ENCODE measurements at places on chromosomes 2 and 18.

GRCh38 chr2:214169736-214170135, 241.1 kb upstream of the VWC2L start:
- H3K27me3 ChIP-seq: no peaks in the 10 kb centered on the region
- no peaks in the 10 kb centered on the region for H3K36me3 ChIP-seq
- no peak for DNase-seq
- no peak overlapping the region for H3K27ac ChIP-seq
- H3K4me1 ChIP-seq: no peaks in the 10 kb centered on the region

DNA sequence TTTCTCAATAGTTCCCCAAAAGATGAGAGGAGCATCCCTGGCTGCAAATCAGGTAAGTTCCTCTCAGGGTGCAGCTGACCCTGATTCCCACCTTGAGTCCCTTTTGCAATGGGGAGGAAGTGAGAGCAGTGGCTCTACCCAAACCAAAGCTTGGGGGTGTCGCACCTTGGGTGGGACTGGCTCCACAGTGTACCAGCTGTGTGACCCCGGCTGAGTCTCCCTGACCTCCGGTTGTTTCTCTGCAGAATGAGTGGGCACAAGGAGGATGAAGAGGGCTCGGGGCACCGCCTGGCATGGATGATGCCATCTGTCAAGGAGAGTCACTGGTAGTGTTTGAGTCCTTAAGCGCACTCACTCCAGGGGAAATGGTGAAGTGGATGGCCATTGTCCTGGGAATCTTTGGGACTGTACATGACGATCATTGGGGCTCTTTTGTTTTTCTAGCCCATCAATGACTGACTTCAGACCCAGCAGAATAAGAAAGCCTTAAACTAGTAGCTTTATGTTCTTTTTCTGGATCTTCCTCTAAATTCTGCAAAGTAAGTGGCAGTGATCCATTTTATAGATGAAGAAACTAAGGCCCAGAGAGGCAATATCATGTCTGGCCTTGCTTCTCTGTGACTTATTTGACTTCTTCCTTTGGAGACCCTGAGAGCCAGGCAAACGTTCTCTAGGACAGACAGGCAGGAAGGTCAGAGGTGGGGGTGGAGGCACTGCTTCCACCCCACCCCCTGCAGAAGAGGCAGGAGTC, 106.3 kb upstream of the ST3GAL5 start:
- H3K27ac ChIP-seq: no peak overlapping the region
- no peak overlapping the region for H3K4me3 ChIP-seq
- H3K36me3 ChIP-seq: no peaks in the 10 kb centered on the region
- H3K27me3 ChIP-seq: no peaks in the 10 kb centered on the region
- H3K4me1 ChIP-seq: peaks cover 25% of the 10 kb centered on the region
- no peak for DNase-seq

DNA sequence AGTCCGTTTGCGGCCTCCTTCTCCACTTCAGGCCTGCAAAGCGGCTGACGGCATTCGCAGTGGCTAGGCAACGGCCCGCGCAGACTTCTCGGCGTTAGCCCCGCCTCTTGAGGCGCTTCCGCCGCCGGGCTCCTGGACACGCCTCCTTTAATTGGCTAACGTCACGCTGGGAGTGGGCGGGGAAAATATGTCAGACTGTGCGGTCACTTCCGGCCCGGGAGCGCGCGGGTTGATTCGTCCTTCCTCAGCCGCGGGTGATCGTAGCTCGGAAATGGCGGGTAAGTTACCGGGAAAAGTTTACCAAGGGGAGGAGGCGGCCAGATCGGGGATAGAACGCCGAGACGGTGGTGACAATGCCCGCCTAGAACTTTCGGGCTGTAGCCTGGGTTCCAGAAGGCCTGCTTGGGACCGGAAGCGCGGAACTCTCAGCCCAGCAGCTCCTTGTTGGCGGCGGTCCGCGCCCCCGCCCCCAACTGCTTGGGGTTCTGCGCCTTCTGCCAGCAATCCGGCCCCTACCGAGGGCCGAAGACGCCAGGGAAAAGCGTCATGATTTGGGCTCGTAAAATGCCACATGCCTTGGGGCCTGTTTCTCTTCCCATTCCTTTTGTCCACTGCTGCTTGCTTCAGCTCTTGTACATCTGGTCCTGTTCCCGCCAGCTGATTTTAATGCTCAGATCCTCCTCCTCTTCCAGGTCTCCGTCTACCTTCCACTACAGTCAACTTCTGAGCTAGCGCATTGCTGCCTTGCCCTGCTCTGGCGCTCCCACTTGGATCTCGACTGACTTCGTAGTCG, at the start of gene HAT1:
Gene HAT1 (plus strand): TSS at position 232 of the 793 bp plus-strand sequence. CDS start 40 bp downstream, at position 272.
- H3K4me3 ChIP-seq: peak within 1 kb of the TSS; percentile 98
- H3K36me3 ChIP-seq: no peaks in the 10 kb centered on the region
- no peaks in the 10 kb centered on the region for H3K27me3 ChIP-seq
- H3K4me1 ChIP-seq: peaks cover 10% of the 10 kb centered on the region
- H3K27ac ChIP-seq: peak within 1 kb of the TSS; percentile 55

- peaks cover 13% of the 10 kb centered on the region for H3K36me3 ChIP-seq
- H3K4me3 ChIP-seq: no peak overlapping the region
- no peaks in the 10 kb centered on the region for H3K27me3 ChIP-seq
Observed at GRCh38 chr2:98576666-98577312, 31.5 kb downstream of the COA5 start.

DNA sequence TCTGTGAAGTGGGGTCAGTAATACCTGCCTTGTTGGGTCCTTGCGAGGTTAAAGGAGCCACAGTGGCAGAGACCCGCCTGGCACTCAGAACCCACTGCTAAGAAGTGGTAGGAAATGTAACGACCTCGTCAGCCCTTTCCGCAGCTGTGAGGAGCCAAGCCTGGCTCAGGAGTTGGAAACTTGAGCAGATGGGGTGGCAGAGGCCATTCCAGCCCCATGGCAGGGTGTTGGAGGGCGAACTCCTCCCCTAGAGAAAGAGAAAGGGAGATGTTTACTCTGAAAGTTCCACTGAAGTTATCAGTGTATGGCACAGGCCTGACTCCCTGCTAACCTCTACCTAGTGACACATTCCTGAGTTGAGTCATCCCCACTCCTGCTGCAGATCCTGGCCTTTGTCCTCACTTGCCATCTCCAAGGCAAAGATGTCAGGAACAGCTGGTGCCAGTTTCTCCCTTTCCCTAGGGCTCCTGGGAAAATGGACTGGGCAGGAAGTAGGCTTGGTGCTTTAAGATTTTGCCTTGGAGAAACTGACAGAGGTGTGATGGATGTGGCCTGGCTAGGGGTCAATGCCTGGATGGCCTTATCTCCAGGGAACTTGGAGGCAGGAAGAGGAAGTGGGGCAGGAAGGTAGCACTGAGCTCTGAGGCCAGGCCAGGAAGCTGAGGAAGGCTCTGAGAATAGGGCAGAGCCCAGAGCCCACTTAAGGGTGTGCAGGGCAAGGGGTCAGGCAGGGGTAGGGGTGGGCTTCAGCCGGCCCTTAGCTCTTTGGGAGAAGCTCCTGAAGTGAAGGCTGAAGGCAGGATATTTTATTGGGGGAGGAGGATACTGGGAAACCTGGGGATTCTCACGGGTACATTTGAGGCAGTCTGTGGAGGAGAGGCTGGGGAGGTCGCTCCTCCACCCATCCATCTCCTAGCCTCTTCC, 888 bp downstream of the VAMP5 start:
- H3K27ac ChIP-seq: no peak overlapping the region
- no peak for DNase-seq
- H3K36me3 ChIP-seq: no peaks in the 10 kb centered on the region
- peaks cover 3% of the 10 kb centered on the region for H3K27me3 ChIP-seq

- H3K27ac ChIP-seq: no peak overlapping the region
- no peak for DNase-seq
- H3K36me3 ChIP-seq: peaks cover 36% of the 10 kb centered on the region
- H3K4me1 ChIP-seq: peaks cover 7% of the 10 kb centered on the region
- no peak overlapping the region for H3K4me3 ChIP-seq
Observed at GRCh38 chr2:100285011-100285410, 37.3 kb downstream of the LONRF2 start.

DNA sequence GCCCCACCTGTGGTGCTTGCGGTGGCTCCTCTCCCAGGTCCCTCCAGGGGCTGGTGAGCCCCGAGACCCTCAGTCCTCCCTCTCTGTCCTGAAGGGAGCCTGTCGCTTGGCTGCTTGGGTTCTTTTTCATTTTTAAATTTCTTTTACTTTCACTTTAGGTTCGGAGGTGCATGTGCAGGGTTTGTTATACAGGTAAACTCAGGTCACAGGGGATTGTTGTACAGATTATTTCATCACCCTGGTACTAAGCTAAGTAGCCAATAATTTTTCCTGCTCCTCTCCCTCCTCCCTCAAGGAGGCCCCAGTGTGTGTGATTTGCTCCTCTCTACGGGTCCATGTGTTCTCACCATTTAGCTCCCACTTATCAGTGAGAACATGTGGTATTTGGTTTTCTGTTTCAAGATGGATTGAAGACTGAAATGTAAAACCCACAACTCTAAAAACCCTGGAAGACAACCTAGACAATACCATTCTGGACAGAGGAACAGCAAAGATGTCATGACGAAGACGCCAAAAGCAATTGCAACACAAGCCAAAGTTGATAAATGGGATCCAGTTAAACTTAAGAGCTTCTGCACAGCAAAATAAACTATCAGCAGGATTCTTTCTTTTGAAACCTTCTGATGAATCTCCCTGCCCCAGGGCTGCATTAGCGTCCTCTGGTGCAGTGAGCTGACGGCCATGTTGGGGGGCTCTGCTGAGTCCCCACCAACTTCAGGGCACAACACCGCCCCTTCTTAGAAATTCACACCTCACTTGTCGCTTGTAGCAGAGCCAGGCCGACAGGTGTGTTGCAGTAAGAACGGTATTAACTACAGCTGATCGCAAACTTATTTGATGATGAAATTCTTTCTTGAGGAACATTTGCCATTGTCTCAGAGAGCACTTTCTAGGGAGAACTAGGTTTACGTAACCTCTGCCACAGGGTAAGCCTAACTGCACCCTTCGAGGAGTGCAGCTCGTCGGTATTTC, 135.3 kb downstream of the ZNF236 start:
- peaks cover 81% of the 10 kb centered on the region for H3K36me3 ChIP-seq
- no peak for DNase-seq
- no peaks in the 10 kb centered on the region for H3K4me1 ChIP-seq
- no peak overlapping the region for H3K4me3 ChIP-seq

- no peak overlapping the region for H3K4me3 ChIP-seq
- H3K27ac ChIP-seq: no peak overlapping the region
- peaks cover 19% of the 10 kb centered on the region for H3K4me1 ChIP-seq
- DNase-seq: no peak
- no peaks in the 10 kb centered on the region for H3K27me3 ChIP-seq
- peaks cover 28% of the 10 kb centered on the region for H3K36me3 ChIP-seq
Observed at GRCh38 chr18:12011199-12011956, 30.1 kb downstream of the IMPA2 start.

All from neuronal stem cell (in vitro differentiated cells).